ENCODE measurements at places on chromosomes 7 and 10.

- no peak for DNase-seq
Measured at GRCh38 chr7:80542398-80542797, 30.5 kb upstream of the GNAT3 start.

GRCh38 chr10:3906511-3907111, 121.6 kb upstream of the KLF6 start:
- no peak for DNase-seq

- no peak for DNase-seq
Measured at GRCh38 chr7:2811476-2812113, 32.5 kb downstream of the GNA12 start.

DNA sequence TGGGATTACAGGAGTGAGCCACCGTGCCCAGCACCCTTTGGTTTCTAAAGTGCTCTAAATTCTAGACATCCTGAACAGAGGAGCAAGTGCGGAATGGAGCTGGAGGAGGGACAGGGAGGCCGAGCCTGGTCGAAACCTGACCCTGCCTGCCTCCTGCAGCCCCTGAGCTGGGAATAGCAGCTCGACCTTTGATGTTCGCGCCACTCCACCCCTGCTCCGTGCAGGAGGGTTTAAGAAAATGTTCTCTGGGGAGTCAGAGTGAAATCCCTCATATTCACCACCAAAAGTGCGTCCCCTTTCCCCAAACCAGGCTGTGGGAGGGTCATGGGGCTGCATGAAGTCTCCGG, 1.8 kb downstream of the PGAM2 start:
- DNase-seq: no peak

- DNase-seq: no peak
Measured at GRCh38 chr10:1369197-1369596, 313.0 kb downstream of the WDR37 start.

GRCh38 chr7:38813768-38814167, 95.2 kb downstream of the VPS41 start:
- no peak for DNase-seq

- DNase-seq: no peak
Measured at GRCh38 chr7:112437072-112437471, 13.2 kb upstream of the IFRD1 start.

DNA sequence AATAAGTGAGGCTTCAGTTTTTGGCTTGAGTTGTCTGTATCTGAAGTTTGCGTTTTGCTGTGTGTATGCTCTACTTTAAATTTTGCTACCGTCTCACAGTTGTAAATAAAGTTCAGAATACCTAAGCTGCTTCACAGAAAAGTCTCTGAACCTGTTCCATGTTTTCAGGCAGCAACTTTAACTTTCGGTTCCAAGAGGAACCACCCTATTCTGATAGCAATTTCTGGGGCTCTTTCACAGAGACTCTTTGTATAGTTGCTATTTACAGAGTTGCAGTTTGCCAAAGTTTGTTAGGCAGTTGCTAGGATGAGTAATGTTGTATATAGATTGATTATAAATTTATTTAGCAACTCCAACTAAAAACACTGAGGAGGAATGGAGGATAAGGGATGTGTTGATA, 5.7 kb downstream of the FAM221A start:
- DNase-seq: no peak

DNA sequence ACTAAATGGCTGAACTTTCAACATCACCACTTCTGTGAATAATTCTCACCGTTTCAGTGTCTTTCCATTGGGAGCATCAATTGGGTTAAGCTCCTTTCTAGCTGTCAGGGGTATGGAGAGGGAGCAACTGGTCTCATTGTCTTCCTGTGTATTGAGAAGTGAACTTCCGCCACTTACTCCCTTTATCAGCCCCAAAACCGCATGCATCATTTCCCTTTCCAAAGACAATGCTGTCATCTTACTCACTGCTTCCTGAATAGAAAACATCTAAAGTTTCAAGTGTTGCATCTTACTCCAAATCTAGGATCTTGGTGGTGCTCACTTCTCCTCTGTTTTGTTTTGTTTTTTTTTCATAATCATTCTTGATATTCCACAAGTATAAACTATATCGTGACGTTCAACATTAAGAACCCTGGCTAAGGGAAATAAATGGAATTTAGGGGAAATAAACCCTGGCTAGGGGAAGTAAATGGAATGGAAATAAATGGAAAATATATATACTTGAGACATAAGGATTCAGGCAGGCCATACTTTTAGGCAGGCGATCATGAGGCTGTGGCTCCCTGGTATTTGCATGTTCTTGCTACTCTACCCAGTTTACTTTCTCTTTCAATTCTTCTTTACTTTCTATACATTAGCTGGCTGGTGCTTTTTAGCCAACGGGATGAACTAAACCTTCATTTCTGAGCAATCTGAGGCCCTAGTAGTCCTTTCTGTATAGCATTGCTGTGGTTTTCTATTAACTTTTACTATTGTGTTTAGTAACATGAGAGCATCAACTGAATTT, 371.9 kb downstream of the BMPER start:
- DNase-seq: no peak

GRCh38 chr10:76868098-76868977, 769.3 kb downstream of the KCNMA1 start:
- DNase-seq: no peak

- no peak for DNase-seq
Measured at GRCh38 chr10:105183536-105183935, 542.4 kb downstream of the SORCS3 start.

DNA sequence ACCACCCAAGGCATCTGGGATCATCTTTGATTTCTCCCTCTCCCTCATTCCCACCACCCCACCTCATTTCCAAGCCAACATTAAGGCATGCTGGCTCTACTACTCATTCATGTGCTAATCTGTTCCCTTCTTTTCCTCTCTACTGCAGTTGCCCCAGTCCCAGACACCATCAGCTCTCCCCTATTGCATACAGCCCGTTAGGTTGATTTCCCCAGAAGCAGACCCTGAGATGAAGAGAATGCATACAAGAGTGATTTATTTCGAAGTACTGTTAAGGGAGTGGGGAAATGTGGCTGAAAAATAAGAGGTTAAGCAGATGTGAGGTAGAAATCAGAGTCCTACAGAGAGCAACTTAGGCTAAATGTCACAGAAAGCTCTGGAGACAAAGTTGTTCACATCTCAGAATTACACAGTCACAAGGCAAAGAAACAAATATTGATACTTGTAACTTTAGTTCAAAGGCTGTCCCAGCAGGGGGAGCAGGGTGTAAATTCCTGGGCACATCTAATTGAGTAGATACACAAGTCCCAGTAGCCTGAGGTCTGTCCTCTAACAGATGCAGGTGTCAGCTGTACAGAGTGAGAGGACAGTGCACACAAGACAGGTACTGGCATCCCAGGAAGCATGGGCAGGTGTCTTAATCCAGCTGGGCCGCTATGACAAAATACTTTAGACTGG, 20.9 kb downstream of the AKR1D1 start:
- no peak for DNase-seq

GRCh38 chr10:78002541-78003288, 26.6 kb downstream of the POLR3A start:
- no peak for DNase-seq

GRCh38 chr7:100483722-100484672, at the start of gene NYAP1:
Gene NYAP1, plus strand, starts transcription at chr7:100483927. Its CDS starts 1,385 bp downstream, at chr7:100485312.
- DNase-seq: no peak

DNA sequence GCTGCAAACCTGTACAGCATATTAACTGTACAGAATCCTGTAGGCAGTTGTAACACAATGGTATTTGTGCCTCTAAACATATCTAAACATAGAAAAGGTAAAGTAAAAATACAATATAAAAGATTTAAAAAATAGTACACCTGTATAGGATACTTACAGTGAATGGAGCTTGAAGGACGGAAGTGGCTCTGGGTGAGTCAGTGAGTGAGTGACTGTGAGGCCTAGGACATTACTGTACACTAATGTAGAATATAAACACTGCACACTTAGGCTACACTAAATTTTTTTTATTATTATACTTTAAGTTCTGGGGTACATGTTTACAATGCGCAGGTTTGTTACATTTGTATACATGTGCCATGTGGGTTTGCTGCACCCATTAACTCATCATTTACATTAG, 97.3 kb upstream of the STK17A start:
- DNase-seq: no peak

DNA sequence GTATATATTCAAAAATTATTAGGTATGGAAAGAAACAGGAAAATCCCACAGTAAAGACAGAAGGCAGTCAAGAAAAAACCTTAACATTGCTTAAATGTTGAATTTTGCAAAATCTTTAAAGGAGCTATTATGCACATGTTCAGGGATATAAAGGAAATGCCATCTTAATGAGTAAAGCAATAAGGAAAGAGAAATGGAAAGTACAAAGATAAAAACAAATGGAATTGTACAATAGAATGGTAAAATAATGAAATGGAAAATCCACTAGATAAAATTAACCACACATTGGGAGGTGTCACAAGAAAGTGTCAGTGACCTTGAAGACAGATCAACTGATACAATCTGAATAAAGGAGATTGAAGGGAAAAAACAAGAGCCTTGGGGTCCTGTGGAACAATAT, 82.0 kb downstream of the KIF20B start:
- no peak for DNase-seq

GRCh38 chr10:102791754-102792395, 45.3 kb downstream of the CYP17A1 start:
- no peak for DNase-seq

- DNase-seq: no peak
Measured at GRCh38 chr10:60669501-60669900, 108.8 kb upstream of the CDK1 start.

DNA sequence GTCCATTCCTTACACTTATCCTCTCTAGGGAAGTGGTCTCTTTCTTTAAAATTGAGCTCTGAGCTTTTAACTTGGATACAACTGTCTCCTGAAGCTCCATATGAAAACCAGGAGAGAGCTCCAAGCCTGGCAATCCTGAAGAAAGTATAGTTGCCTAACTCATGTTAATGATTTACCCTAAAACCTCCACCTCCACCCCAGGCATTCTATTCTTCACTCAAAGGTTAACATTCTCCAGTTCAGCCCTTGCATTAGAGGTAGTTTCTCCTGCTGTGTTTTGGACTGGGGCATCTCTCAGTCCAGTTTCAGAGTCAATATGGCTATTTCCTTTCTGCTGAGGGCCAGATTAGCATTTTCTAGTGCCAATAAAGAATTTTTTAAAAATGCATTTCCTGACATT, 195.5 kb downstream of the SLC25A13 start:
- no peak for DNase-seq

- DNase-seq: peak; percentile 47
Measured at GRCh38 chr10:69456880-69457693, 5.8 kb downstream of the TSPAN15 start.

DNA sequence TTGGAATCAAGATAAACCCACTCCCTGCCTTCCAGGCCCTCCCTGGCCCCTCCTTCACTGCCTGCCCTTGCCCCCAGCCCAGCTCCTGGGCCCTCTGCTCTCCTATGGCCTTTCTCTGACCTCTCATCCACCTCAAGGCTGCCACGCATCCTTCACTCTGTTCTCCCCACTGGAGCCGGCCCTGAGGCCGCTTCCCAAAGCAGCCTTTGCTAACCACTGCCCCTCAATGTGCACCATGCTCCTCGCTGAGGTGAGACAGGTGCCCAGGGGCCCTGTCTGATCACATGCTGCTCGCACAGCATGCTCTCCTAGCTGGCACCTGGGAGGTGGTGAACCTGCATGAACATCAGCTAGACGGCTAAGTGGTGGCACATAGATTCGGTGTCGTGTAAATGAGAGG, 138.5 kb upstream of the RET start:
- no peak for DNase-seq

DNA sequence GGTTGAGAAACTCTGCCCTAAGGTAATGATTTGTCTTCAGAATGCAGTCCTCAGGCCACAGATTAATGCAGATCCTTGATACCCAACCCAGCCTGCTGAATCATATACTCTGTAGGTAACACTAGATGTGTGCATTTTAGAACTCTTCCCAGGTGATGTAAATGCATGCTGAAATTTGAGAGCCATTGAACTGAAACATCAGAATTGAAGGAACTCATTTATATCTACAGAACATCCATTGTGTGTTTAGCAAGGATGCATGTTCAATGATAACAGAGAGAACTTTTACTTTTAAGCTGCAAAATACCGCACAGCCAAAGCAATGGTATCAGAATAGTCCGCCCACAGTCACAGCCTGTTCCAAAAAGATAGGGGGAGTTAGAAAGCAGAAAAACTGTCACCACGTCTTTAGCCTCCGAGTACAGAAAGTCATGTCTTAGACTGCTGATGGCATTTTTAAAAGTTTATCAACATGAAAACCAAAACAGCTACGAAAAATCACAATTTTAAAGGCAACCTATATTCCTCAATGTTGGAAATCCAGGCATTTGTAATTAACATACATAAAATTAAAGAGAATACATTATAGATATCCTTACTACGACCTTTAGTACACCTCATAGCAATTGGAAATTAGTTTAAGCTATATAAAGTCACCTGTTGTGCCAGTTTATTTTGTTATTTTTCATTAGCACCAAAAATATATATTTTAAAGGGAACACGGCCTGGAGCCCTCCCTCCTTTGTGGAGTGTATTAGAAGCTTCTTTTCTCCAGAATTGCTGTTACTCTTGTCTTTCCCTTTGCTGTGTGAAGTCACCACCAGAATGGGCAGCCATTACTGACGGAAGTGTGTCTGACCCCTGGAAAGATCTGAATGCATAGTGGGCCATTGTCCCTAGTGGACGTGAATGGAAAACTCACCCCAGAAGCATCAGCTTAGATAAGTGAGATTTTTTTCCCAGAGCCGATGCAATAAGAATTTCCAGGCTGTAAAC, 65.8 kb upstream of the PRKAR2B start:
- DNase-seq: no peak

DNA sequence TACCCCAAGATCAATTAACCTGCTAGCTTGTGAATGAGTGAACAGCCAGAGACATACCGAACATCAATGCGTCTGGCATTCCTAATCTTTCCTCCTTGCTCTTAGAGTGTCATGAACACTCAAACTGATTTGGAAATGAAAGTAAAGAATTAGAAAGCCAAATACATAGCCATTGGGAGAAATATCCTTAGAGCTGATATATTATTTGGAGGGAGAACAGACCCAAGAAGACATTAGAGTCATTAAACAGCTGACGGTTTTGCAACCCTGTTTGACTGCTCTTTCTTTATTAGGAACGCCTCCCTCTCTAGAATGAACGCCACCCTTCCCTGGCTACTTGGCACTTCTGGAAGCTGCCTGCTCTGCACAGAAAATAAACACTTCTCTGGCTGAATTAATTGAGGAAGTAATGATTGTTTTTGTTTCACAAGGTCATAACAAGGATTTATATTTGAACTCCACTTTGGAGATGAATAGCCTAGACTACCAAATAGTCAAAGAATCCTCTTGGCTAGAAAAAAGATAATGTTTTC, 42.8 kb downstream of the CTTNBP2 start:
- no peak for DNase-seq

DNA sequence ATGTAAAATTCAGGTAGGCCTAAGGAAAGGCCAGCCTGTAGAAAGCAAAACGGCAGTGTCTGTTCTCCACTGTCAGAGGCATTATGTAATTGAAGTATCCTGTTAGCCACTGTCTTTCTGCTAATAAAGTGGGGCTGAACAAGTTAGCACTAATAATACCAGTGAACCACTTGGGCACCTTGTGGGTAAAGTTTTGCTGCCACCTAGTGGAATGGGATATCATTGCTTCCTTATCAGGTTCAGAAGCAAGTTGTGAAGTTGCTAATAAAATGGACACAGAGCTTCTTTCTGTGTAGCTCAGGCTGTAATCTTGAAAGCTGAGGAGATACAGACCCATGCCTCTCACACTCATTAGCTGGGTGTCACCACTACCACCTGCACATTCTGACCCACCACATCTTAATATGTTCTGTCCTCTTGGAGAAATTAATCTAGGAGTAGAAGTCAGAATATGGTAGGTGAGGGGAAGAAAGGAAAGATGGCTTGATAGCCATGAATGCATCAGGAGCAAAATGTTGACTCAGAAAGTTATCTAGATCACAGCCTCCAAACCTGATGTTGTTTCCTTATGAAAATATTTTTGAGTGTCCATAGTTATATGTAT, 175.1 kb downstream of the SEPTIN7 start:
- DNase-seq: no peak
